Activated effector memory CD4-positive, alpha-beta T cell treated with anti-CD3 and anti-CD28 coated beads, Interleukin-2, amount 50 U/mL, for 16 hours (primary cell): ENCODE measurements at places on chromosomes 1 and 21.

DNA sequence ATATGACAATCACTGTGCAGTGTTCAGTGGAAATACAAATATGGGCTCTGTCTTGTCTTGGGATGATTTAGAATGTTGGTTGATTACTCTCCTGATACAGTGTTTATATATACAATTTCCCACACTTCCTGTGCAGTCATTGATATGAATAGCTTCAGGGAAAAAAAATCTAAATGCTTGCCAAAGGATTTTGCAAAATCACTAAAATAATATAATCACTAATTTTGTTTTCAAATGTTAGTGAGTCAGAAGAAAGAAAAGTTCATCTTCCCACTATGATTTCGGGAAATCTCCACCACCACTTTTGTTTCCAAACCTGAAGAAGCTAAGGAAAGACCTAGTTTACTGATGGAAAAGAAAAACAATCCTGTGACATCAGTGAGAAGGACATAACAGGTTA, 32.1 kb upstream of the CHRM3 start:
- DNase-seq: no peak

DNA sequence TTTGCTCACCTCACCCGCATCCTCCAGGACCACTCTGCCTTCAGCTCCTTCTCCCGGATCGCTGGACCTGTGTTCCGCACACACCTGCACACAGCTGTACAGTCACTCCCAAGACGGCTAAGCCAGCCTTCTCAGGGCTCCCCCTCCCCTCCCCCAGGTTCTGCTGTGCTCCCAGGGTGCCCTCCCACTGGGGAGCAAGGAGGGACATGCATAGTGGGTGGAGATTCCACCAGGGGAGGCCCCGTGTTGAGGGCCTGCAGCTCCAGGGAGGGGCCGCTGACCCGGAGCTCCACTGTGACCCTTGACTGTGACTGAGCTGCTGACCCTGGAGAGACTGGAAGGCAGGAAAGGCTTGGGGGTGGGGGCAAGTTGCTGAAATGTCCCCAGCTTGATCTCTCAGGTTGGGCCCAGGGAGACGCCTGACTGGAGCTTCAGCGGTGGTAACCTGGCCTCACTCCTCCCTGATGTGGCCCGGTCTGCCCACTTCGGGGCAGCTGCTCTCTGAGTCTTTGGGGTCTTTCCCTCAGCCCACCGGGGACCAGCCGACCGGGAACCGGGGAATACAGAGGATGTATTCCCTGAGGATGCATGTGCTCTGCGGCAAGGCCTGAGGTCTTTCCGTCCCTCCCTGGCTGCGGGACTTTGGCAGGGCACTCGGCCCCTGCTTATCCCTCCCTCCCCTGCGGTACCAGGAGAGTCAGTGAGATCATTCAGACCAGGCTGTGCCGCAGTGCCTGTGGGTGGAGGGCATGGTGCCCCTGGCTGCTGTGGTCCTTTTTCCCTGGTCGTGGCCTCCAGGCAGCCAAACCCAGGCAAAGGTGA, 28.6 kb upstream of the PLCH2 start:
- DNase-seq: no peak

- DNase-seq: no peak
These were observed 141.4 kb downstream of the SYT2 start for GRCh38 chr1:202568826-202569225.

DNA sequence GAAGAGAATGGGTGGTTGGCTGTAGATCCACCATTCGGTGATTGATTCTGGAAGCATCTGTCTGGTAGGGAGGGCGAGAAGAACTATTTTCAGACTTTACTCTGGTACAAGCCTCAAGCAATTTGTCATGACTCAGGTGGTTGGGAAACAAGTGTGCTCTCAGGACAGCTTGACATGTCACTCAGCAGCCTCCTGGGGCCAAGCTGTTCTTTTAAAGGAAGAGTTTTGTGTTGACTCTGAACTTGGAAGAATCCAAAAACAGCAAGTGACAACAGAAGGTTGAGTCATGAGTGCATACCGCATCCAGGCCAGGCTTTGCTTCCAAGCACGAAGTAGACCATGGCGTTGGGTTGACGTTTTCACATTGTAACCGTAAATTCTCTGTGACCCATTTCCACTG, 65.9 kb downstream of the CLIC6 start:
- DNase-seq: no peak

DNA sequence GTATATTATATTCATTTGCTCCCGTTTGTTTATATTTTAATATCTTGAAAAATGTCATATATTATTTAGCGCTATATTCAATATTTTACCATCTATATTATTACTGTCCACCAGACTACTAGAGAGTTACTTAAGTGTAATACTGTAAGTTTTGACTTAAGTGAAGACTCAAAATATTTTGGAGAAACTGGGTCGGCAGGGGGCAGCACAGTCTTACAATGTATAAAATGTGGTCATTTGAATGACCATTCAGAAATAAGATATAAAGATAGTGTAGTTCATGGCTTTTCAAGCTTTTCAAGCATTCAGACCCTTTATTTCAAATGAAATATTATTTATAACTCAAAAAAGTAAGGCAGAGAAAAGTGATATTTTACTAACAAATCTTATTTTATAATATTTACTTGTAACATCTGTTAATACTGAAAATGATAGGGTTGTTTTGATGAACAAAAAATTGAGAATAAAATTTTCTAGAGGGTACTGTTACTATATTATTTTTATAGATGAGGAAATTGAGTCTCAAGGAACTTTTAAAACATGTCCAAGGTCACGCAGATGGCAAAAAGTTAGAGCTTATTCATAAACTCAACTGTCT, 89.0 kb upstream of the SERTAD4 start:
- peak; percentile 70 for DNase-seq

DNA sequence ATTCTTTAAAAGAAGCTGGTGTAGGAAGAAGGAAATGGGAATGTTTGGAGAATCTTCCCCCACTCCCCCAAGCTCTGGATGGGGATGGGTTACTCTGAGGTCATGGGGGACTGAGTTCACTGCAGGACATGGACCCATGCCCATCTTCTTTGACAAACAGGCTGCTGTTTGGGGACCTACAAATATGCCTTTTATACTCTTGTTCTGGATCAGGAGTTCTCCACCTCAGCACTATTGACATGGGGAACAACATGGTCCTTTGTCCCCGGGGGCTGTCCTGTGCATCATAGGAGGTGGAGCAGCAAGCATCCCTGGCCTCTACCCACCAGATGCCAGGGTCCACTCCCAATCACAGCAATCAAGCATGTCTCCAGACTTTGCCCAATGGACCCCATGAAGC, 365.8 kb upstream of the C1orf174 start:
- DNase-seq: no peak

GRCh38 chr1:116775116-116775752, 21.0 kb downstream of the CD2 start:
- no peak for DNase-seq

- DNase-seq: no peak
These were observed 25.0 kb upstream of the SLC2A1 start for GRCh38 chr1:42983693-42984092.

DNA sequence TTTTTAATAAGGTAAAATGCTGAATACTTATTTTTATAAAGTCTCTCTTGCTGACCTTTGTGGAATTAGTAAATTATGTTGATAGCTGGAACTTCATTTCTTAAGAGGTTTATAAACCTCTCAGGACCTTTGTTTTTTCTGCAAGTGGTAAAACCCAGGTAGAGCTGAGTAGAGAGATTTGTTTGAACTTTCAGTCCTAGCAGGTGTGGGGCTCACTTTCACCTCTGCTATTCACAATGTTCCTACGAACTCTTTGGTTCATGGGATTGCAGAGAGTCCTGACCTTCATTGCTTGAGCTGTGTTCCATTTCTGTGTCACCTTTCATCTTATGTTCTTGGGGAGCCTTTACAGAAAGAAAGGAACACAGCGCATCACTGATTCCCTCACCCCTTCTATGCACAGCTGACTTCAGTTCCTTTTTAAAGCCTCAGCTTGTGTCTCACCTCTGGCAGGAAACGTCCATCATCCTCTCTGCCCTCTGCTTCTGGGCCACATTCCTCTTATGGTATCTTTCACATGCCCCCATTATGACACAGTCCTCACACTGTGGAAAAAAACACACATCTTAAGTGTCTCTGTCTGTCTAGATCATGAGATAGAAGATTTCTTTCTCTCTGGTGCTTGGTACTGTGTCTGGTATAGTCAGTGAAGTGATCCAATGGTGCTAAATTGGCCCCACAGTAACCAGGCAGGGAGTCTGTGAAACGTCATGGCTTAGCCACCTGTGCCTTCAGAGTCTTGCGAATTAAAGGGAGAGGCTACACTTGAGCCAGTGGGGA, 262.5 kb upstream of the B3GALT2 start:
- no peak for DNase-seq

DNA sequence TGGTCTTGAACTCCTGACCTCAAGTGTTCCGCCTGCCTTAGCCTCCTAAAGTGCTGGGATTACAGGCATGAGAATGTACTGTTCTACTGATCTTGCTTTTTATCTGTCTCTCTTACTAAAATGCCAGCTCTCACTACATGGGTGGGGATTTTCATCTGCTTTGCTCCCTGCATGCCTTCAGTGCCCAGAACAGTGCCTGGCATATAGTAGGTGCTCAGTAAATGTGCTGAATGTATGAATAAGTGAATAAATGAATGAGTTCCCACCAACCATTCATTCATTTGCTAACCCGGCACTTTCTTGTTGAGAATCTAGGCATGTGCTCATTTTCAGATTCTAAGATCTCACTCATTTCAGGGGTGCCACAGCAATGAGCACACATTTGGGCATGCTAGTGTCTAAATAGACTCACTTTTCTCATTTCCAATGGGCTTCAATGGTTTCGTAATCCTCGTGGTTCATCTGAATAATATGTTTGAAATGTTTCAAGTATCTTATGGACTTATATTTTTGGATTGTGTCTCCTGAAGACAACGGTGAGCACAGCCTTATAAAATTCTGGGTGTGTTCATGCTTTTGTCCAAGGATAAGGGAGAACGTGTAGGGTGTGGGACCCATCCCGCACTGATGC, 7.6 kb downstream of the DHRS3 start:
- no peak for DNase-seq

DNA sequence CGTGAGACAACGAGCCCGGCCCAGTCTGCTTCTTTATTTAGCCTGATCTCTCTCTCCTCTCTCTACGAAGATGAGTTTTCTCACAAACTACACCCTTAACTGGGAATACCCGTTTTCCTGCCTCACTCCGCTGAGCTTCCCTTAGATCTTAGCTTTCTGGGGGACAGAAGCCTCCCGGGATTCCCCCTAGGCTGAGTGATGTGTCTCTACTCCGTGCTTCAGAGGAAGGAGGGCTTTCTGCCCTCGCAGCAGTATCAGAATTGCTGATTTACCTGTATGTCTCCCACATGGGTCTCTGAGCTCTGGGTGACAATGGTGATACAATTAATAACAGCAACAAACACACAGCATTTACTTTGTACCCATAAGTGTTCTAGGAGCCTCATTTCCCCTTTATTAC, 1.0 kb downstream of the ZBTB17 start:
- DNase-seq: peak; percentile 71

DNA sequence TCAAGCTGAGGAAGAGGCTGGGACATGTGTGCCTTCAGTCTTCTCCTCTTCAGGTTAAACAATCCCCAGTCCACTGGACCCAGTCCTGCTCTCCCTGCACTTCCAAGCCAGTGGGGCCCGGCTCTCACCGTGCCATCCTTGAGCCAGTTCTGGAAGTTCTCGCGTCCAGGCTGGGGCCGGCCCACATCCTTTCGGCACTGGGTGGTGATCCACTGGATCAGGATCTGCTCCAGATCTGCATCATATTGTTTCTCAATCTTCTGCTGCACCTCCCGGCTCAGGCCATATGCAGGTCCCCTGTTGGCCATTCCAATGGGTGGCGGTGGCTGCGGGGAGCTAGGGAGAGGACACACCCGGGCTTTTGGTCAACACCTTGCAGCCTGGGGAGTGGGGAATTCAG, 5.1 kb downstream of the TAGLN2 start:
- DNase-seq: no peak

- no peak for DNase-seq
These were observed 76.1 kb upstream of the ZNF326 start for GRCh38 chr1:89918794-89919155.

- DNase-seq: no peak
These were observed 439.3 kb downstream of the NEGR1 start for GRCh38 chr1:71843012-71843411.

DNA sequence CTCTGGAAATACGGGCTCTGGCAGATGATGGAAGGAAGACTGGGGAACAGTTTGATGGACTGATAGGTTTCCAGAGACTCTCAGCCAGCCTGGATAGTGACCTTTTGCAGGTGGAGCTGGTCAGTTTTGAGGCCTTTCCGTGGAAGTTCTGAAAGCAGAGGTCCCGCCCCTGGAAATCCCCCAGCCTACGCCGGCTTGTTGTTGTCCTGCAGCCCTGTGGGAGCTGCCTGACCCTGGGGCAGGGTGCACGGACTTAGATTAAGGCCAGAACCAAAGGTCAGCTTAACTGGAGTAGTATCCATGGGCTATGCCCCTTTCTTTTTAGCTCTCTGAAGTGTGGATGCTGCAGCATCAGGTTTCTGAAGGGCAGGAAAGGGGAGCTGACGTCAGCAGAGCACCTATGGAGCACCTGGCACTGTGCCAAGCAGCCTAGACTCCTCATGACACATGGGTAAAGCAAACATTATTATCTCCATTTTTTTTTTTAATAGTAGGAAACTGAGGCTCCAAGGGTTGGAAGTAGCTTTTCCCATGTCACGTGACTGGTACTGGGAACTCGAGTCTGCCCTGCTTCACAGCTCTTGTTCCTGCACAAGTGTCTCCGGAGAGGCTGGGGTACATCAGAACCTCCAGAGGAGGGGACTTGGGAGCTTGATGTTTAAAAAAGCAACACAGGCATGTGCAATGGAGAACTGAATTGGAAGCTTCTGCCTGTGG, 38.5 kb downstream of the IER5 start:
- DNase-seq: no peak

- peak; percentile 70 for DNase-seq
These were observed 5.9 kb downstream of the BLACAT1 start for GRCh38 chr1:205449750-205450443.

DNA sequence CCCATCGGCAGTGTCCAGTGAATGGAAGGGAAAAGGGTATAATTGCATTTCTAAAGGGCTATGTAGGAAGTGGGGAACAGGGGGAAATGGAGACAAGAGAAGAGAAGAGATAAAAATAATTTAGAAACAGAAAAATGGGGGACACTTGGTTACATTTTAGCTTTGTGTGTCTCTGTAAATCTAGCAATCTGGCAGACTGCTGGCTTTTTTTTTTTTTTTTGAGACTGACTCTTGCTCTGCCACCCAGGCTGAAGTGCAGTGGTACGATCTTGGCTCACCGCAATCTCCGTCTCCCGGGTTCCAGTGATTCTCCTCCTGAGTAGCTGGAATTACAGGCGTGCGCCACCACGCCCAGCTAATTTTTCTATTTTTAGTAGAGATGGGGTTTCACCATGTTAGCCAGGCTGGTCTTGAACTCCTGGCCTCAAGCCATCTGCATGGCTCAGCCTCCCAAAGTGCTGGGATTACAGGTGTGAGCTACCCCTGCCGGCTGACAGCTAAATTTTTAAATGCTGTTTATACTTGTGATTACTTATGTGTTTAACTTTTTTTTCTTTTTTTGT, 53.4 kb downstream of the AGPAT3 start:
- no peak for DNase-seq

DNA sequence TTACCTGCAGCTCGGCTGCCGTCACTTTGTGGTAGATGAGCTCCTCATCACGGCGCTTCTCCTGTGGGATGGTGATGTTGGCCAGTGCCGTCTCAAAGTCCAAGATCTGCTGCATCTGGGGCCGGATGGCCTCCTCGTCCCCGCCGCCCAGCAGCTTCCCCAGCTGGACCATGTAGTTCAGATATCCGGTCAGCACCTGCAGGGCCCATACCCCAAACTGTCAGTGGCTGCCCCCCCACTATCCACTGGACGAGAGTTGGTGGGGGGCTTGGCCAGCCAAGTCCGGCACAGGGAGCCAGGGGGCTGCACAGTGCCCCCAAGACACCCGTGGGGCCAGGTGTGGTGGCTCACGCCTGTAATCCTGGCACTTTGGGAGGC, 34.3 kb downstream of the ECE1 start:
- no peak for DNase-seq
